ENCODE measurements at places on chromosomes 16 and 17.

DNA sequence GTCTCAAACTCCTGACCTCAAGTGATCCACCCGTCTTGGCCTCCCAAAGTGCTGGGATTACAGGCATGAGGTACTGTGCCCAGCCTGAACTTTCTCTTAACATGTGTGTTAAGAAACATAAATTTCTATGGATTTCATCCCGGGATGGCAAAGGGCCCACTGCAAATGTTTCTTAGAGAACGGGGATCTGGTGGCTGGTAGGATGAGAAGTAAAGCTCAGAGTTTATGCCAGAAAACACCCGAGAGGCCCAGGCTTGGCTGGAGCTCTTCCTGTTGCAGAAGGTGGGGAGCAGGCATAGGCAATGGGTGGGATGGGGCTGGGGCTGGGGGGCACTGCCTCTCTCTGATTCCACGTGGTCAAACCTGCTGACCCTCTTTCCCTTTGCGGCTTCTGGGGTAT, 5.6 kb upstream of the CARHSP1 start:
- DNase-seq: no peak

- DNase-seq: no peak
Measured at GRCh38 chr17:37848690-37849616, 75.3 kb upstream of the TBC1D3K start.

- no peak for DNase-seq
Measured at GRCh38 chr17:8586766-8587165, 43.8 kb downstream of the MYH10 start.

- no peak for DNase-seq
Measured at GRCh38 chr17:34423978-34424813, 61.2 kb upstream of the CCL1 start.

DNA sequence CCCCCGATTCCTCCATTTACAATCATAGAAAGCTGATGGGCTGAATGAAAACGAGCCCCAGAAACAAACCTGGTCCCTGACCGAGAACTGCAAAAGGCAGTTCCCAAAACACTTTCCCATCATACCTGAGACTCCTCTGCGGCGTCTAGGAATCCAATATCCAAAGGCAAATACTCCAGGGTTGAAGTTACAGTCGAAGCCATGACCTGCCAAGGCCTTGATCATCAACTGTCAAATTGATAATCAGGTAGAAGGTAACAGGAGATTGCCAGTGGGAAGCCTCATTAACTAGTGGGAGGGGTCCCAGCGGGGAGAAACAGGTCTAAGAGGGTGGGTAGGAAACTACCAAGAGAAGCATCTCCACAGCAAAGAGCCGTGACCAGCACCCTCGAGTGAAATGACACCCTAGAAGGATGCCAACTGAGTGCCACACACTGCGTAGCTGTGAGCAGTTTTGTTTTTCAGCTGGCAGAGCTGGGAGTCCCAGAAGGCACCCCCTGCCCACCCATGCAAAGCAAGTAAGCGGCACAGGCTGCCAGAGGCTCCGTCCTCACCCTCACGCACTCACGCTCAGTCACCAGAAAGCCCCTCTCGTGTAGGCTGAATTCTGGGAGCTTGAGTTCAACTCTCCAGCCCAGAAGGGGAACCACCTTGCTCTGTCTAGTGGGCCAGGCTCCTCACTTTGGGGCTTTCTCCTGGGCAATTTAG, 146.1 kb downstream of the GAS7 start:
- no peak for DNase-seq

DNA sequence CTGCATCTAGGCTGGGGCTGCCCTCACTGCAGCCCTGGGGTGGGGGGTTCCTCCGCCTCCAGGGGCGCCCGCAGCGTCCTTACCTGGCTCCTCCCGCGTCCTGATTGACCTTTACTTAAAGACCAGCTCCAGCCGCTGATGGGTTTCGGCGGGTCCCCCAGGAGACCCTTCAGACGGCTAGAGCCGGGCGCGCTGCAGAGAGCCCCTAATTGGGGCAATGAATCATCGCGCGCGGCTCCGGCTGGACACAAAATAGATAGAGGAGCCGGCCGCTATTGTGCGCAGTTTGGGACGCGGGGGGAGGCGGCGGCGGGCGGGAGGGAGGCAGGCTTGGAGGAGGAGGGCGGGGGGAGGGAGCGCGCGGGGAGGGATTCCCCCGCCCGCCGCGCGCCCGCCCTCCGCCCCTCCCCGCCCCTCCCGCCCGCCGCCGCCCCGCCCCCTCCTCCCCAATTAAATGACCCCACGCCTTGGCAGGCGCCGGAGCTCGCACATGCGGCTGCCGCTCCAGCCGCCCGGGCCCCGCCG, 56.5 kb upstream of the CIBAR2 start:
- DNase-seq: no peak

DNA sequence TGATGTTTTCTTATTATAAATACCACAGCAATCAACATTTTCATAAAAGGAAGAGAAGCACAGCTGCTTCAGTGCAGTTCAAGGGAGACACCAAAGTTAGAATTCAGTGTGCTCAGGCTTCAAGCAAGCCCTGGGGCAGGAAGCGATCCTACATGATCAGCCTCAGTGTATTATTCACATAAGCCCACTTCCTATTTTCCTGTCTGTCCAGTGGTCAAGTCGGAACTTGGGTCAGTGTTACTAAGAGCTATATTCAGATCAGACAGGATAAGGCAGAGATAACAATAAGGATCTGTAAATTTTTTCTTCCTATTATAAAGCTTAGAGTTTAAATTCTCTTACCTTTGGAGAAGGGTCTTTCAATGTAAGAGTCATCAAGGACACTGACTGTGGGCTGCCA, 12.9 kb downstream of the HEATR6 start:
- no peak for DNase-seq

- no peak for DNase-seq
Measured at GRCh38 chr17:19578545-19578944, 44.9 kb downstream of the SLC47A1 start.

GRCh38 chr17:35973333-35974260, 7.7 kb downstream of the CCL16 start:
- no peak for DNase-seq

DNA sequence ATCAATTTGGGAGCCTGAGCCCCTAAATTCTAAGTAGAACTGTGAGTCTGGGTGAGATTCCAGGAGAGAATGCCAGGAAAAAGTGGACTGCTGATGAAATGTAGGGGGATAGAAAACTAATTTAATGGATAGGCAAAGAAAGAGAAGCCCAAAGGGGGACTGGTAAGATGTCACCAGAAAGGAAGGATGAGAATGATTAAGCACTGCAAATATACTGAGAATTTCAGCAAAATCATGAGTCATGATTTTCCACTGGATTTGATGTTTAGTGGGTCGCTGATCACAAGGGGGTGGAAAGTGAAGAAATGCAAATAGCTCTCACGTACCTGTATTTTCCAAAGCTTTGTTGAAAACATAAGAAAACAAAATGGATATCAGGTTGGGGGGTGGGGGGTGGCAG, 201.8 kb downstream of the SLC39A11 start:
- no peak for DNase-seq
